ENCODE measurements at places on chromosomes 3 and 15.

DNA sequence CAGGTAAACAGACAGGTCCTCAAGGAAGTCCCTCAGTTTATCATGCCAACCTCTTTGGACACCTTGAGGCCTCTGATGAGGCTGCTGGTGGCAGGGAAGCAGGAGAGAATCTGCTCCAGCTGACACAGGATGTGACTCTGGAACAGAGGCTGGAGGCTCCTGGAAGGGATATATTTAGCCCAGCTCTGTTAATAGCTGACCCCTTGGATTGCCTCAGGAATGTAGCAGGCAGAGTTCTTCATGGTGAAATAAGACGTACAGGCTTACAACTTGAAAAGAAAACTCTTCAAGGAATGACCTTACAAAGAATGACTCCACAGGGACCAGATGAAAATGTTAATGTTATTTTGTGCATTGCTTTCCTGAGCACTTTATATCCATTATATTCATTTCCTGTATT is 90.5 kb downstream of the AQP9 start:
- peak; percentile 74 for DNase-seq

DNA sequence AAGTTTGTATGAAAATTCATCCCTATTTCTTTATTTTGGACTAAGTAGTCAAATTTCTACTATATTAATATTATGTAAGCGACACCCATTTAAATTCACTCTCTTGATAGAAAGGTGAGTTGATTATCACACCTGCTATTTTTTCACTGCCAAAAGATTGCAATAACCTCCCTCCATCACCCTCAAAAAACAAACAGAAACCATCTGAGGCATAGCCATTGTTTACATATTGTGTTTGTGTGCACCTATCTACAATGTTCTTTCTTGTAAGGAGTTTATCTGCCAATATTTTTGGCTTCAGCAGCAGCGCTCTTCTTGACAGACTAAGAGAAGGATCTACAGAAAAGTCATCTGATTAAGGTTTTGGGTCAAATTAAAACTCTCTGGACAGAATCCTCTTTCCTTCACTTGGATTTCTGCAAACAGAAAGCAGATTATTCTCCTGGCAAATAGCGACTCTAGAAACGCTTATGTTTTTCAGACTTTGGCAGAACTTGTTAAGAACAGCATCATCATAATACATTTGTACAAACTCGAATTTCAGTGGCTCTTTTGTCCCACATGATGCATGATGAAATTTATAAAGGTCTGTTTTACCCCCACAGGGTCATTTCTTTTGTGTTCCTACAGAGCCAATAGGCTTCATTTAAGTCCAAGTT is 48.6 kb downstream of the KCNMB2 start:
- DNase-seq, result no peak

GRCh38 chr3:66336333-66336766 is 115.5 kb downstream of the SLC25A26 start:
- DNase-seq, result peak; percentile 62

GRCh38 chr3:150961949-150962348 is 10.6 kb downstream of the CLRN1 start:
- no peak for DNase-seq

DNA sequence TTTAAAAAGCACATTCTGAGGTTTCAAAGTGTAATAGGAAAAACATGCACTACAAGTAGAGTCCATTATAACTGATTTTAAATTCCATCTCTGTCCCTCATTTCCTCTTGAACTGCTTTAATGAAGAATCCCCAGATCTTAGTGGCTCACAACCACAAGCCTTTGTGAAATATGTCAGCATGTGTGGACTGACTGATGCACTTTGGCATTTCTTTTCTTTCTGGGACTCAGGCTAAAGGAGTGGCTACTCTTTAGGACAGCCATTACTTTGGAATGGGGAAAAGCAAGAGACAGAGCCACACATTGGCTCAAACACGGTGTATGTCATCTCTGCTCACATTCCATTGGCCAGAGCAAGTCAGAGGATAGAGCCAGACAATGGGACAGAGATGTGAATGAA is 139.6 kb downstream of the GRM7 start:
- DNase-seq, result no peak

- DNase-seq, result no peak
These were observed 145.6 kb upstream of the SLC2A2 start for GRCh38 chr3:171172070-171172469.

DNA sequence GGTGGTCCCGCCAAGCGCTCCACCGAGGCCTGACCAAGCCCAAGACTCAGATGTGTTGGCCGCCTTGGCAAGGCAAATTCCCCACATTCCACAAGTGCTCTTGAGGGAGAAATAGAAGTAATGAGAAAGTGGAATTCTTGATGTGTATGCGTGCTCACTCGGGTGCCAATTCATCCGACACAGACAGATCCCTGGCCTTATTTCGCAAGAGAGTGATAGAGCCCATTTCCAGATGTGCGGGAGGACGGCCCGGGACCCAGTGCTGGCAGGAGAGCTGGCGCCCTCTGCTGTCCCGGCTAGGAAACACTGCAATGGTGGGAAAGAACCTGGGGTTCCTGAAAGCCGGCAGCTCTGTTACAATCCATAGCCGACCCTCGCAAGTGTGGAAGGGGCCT is 76.0 kb downstream of the HMG20A start:
- DNase-seq, result peak; percentile 98

GRCh38 chr3:176692966-176693785 is 504.1 kb downstream of the TBL1XR1 start:
- DNase-seq, result no peak

GRCh38 chr3:130971208-130971607 is 55.4 kb downstream of the ASTE1 start:
- DNase-seq, result no peak

DNA sequence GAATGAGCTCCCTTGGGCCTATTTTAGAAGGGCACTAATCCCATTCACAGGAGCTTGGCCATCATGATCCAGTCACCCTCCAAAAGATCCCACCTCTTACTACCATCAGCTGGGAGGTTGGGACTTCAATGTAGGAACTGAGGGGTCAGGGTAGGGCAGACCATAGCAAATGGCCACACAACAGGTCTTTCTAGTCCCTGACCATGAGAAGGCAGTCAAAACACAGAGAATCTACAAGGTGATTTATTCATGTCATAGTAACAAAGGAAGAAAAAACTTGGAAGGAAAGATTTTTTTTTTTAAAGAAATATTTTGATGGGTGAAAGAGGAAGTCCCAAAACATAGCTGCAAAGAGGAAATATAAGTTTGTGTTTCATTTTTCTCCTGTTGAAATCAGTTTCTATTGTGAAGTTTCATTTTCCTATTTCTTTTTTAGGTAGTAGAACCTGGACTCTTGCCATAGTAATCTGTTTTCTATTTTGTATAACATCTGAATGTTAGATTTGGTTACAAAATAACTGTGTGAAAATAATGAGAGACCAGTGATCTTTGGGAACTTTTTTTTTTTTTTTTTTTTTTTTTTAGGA is 23.5 kb upstream of the TNFSF10 start:
- no peak for DNase-seq

- no peak for DNase-seq
These were observed 32.7 kb downstream of the LRRC3B start for GRCh38 chr3:26655231-26655630.

GRCh38 chr15:85073556-85074194 is 92.0 kb downstream of the PDE8A start:
- DNase-seq, result no peak

GRCh38 chr3:156635973-156636372 is 38.4 kb upstream of the TIPARP start:
- DNase-seq, result no peak

DNA sequence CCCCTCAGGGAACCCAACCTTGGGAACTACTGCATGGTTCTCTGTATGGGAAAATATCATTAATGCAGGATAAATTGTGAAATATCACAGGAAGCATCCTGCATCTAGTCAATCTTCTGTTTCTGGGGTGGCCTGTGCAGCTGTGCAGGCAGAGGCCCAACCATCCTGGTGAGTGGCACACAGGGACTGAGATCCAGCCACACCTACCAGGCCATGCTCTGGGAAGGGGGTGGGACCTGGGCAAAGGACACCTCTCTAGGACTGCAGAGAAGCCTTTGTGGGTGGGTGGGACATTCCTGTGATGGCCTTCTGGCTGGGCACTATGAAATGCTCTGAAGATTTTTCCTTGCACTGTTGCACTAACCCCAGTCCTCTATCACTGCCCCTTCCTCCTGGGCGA is 26.8 kb downstream of the CCRL2 start:
- no peak for DNase-seq

- DNase-seq, result no peak
These were observed 169.0 kb downstream of the TBC1D5 start for GRCh38 chr3:17573396-17573795.

- no peak for DNase-seq
These were observed 8.0 kb upstream of the PXK start for GRCh38 chr3:58324391-58325390.

DNA sequence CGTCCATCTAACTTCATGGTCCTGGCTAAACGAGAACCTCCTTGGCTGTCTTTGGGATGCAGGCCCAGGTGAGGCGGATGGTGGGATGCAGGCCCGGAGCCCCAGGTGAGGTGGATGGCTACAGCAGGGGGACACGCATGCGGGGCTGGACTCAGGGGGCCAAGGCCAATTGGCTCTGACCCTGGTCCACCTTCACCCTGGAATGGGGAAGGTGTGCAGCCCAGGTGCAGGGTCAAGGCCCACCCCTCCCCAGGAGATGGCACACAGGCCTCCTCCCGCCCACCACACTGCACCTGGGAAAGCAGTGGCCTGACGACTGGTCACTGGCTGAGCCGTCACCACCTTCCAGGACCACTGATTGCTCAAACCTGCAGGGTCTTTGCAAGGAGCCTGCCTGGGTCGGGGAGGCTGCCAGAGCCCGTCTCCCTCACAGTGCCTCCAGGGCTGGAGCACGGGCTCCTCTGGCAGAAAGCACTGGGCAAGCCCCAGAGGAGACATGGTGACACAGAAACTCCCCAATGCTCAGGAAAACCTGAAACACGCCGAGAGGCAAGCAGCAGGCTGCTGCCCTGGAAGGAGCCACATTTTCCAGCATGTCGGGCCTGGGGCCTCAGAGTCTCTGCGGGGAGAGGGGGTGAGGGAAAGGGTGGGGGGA is 159.6 kb downstream of the LRRK1 start:
- no peak for DNase-seq

DNA sequence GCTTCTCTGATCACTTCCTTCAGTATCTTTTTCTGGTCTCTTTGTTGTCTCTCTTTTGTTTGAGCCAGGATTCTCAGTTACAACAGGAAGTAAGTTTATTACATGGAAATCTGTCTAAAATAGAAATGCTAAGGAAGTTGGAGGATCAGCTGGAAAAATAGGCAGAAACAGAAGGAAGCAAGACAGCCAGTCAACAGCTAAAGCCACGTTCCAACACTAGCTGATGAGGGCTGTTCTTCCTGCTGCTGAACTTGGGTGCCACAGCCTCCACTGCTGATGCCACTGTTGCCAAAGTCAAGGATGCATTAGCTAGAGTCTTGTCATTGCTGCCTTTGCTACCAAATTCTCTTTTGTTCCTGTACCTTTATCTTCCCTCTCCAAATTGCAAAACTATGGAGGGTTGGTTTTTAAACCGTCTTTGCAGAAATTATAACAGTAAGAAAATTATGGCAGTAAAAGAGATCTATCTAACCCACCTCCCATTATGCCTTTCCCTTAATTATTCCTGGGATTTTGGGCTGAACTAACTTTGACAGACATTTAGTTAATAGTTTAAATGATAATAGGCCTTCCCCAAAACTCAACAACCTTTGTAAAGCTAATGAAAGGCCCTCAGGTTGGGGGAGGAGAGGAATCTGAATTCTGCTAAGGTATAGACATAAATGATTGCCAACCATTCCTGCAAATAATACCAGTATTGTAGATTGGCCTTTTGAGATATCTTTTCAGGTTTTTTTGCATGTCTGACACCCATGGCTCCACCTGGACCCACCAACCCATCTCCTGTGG is 27.4 kb upstream of the OR5K4 start:
- no peak for DNase-seq

- DNase-seq, result no peak
These were observed 500.8 kb downstream of the CNTN4 start for GRCh38 chr3:2599471-2599870.

GRCh38 chr3:106332884-106333283 is 464.1 kb upstream of the CBLB start:
- DNase-seq, result no peak

DNA sequence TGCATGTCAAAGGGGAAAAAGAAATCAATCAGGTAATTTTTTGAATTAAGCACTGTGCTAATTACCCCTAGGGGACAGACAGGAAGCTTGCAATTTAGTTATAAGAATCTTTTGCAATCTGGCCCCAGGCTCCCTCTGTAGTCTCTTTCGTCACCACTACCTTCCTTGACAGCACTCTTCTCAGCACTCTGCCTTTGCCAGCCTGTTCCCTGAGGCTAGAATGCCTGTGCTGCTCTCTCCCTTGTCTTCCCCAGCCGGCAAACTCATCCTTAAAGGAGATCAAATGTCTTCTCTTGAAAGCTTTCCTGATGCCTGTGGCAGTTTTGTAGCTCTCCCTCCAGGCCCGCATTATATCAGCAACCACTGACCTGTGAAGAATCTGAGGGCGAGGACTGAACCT is 32.4 kb upstream of the PRTG start:
- no peak for DNase-seq

DNA sequence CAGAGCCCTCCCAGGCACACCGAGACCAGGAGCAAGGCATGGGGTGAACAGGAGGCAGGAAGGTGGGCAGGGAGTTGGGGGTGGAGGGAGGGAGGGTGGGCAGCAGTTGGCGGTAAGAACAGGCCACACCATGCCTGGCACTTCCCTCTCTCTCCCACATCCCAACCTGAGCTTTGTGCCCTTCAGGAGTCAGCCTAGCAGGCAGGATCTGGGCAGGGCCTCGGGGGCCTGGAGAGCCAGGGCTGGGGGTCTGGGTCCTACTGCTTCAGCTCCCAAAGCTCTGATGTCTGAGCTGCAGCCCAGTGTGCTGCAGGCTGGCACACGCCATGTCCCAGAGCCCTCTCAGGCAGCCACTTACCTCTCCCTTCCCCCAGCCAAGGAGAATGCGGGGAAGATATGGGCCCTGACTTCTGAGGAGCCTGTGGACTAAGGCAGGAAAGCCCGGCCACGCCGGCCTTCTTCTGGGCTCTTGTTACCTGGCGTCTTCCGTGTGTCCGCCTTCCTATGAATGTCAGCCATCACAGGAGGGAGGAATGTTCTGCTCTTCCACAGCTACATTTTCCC is 2.9 kb upstream of the MYL3 start:
- DNase-seq, result no peak

DNA sequence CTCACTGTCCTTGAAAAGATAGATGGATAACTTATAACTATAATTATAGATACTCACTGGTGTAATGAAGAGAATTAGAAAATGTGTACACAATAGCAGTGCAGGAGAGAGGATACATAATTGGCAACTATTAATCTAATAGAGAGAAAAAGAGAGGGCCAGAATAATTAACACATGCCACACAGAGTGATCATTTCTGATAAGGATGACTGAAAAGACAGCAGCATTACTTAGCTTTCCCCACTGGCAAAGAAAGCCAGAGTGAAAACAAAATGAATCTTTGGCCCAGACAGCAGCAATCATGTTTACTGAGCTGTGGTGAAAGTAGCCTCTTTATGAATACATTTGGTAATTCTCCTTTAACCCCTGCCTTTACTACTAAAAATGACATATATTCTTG is 493.3 kb upstream of the ROBO1 start:
- no peak for DNase-seq
